A673 (cell line): ENCODE measurements at places on chromosomes 3 and 15. TPM values are rescaled to one million over a fixed set of nuclear protein-coding genes. Genes with fewer than 3 reads are reported as not detected.

DNA sequence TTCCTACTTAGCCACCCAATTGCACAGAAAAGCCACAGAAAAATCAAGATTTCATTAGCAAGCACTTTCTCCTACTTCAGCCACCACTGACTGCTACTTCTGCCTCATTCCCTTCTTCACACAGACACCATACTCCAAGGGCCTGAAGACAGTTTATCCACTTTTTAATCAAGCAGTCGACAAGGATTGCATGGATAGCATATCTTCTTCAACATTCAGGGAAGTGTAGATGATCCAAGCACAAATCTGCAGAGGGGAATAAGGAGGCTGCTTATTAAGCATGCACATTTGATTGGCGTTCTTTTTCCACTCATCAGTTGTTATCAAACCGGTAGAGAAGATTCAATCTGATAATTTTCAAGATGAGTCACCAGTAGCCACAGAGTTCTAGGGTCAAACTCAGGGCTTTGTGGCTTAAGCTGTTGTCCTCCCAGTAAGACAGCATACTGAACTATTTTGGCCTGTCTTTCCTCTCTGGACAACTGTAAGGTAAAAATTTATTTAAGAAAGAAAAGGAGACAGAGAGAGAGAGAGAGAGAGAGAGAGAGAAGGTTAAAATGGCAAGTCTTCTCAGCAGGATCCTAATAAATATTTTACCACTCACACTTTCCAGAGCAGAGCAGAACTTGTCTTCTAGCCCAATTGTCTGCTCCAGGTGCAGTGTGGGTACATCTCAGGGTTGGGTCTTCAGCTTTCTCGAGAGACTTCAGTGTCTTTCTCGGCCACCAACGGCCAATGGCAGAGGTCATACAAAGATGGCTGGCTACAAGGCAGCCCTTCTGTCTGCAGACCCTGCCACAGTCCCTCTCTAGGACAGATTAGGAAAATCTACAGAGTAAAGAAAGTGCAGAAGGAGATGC lies 80.6 kb upstream of the BHLHE40 start:
- no peak for DNase-seq

DNA sequence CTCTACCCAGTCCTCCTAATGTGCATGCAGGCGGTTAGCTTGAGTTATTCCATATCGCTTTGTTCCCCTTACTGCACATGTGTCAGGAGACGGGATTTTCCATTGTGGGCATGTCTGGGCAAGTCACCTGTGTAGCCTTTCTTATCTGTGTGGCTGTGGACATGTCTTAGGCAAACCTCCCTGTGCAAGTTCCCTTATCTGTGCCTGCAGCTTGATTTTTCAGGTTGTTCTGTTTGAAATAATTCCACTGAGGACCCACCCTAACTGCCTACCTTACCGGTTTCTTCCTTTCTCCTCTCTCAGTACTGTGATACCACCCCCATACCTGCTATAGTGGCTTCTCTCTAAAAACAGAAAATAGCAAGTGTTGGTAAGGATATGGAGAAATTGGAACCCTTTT lies 113.6 kb downstream of the NEO1 start:
- DNase-seq, result no peak

GRCh38 chr3:66998904-66999235 lies 763 bp downstream of the KBTBD8 start:
- DNase-seq, result peak; percentile 4

DNA sequence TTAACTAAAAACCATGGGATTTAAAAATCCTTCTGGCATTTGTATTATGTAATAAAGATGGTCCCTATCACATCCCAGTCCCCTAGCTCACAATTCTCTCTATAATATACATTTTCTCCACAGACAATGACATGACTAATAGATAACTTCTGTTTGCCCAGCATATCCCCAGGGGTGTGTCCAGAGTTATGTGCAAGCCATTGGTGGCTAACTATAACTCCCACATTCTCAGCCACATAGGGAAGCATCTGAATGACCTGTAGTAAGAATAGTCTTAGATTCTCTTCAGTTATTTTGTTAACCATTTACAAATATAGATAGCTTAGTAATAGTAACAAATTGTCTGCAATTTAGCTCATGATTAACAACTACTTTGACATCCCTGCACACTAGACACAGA lies 52.2 kb upstream of the RBSN start:
- DNase-seq, result no peak

- no peak for DNase-seq
These were observed 16.6 kb upstream of the OSBPL11 start for GRCh38 chr3:125611908-125612307.

- DNase-seq, result no peak
These were observed 61.9 kb downstream of the FRMD4B start for GRCh38 chr3:69323941-69324340.

- DNase-seq, result no peak
These were observed 54.1 kb upstream of the GSK3B start for GRCh38 chr3:120148187-120148949.

DNA sequence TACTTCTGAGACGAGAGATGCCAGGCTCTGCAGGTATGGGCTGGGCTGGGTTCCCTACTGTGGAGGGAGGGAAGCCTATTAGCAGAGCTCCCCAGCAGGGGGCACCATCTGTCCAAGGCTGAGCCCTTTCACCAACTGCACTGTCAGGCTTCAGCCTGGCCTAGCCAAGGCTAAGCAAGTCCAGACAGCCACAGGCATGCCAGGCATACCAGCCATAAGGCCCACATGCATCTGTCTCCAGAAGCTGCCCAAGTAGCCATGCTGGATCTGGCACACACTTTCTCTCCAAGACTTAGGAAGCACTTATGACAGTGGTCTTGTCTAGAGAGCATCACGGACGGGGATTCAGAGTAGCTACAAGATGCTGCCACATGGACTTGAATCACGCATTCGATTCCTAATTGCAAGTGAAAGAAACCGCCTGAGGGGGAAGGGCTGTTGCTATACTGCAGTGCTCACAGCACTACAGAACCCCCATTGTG lies 28.3 kb downstream of the RUVBL1 start:
- DNase-seq, result peak; percentile 59

DNA sequence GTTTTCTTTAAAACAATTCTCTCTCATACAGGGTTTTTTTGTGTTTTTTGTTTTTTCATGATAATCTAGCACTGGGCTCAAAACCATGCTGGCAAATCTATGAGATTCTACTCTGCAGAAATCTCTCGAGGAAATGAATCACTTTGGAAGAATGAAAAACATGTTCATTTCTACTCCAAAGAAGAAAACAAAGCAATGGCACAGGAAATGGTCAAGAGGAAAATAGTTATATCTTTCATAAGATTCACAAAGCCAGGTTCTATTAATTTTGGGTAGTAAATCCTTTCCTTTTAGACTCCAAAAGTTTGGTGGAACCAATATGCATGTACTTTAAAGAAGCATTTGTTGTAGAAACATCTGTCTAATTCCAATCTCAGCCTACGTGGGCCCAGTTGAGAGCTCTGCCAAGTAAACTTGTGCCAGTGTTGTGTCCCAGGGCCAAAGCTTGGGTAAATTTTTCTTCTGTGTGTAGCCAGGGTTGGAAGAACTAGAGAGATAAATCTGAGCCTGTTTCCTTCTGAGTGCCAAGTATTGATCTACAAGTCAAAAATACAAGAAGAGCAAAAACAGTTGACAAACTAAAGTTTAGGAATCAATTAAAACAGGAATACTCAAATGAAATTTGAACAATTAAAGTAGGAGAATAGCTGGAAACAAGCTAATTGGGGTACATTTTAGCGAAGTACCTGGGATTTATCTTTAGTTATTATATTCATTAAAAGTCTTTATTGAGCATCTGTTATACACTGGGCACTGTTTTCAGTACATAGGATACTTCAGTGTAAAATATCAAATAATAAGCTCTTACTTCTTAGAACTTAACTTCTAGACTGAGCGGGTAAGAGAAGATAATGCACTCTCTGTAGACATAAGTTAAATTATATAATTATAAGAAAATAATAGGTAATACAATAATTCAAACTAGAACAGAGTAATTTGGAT lies 657.5 kb upstream of the NECTIN3 start:
- peak; percentile 93 for DNase-seq

GRCh38 chr3:108017587-108017986 lies 73.2 kb downstream of the CD47 start:
- DNase-seq, result no peak

- DNase-seq, result no peak
These were observed 15.8 kb downstream of the EPHB1 start for GRCh38 chr3:134810850-134811249.

DNA sequence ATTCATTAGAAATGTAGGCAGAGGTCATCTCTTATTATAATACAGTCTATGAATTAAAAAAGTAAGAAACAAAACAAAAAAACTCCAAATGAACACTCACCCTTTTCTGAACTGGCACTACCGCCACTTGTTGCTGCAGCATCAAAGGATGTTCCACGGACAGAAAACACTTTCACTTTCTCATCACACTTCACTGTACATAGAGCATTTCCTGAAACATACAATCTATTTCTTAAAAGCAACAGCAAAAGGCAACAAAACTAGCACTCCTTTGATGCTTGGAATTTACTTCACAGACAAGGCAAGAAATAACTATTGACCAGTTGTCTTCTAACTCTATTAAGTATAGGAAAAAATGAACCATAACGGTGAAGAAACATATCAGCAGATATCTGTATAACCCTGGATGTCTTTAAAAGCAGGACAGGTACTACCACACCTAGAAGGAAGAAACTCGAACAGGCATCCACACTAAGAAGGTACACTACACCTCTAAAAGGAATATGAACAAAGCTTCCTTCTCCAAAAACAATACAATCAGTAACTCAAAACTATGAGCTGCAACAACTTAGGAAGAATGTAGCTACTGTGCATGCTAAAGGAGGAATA lies 24.9 kb downstream of the ETFA start:
- DNase-seq, result no peak

DNA sequence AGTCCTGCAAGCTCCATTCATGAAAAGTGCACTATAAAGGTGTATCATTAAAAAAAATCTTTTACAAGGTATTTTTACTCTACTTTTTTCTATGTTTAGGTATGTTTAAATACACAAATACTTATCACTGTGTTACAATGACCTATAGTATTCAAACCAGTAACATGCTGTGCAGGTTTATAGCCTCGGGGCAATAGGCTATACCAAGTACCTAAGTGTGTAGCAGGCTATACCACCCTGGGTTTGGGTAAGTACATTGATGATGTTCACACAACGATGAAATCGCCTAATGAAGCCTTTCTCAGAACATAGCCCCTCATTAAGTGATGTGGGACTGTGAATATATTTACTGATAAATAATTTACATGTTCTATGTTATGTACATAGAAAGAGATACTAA lies 104.6 kb downstream of the ATP1B3 start:
- no peak for DNase-seq

DNA sequence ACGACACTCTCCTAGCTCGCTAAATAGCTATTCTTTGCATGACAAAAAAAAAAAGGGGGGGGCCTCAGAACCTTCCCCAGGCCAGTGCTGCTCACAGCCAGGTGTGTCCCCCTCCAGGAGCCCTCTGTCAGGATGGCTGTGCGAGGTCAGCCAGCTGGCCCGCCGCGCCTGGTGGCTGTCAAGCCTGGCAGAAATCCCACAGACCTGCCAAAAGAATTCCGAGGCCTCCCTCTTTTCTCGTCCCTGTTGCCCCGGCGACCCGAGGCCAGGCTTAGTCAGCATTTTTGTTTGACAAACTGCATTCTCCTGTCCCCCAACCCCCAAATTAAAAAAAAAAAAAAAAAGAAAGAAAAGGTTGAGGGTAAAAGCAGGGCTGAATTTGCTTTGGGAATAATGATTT lies 61.9 kb downstream of the TM4SF4 start:
- DNase-seq, result no peak

- no peak for DNase-seq
These were observed 51.4 kb downstream of the SEMA6D start for GRCh38 chr15:47768735-47769134.

DNA sequence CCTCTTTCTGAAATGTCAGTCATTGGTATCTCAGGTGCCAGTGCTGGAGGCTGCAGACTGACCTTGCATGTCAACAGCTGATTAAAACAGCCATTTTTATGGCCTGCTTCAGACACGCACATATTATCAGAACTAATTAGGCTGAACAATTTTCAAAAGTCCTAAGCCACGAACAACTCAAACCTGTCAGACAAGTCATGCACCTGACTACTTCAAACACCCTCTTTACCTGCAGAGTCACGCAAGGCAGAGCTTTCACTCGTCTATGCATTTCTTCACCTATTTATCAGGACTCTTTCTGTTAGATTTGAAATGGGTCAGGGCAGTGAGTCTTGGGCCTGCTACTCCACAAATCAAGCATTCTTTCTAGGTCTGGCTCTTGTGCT lies 26.7 kb downstream of the CLK3 start:
- no peak for DNase-seq

DNA sequence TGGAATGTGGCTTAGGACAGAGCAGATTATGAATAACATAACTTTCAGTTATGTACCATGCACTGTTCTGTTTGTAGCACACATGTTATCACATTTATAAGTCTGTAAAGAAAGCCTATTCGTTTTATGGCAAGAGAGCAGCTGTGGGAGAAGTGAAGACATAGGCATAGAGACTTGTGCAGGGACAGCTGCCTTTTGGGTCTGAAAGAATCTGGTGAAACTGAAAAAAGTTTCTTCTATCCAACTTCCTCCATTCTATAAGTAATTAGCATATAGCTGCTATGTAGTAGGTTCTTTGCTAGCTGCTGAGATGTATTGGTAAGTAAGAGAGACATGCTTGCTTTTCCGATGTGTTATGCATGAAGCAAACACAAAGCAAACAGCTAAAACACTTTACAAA lies 1095.4 kb upstream of the CADM2 start:
- DNase-seq, result no peak

DNA sequence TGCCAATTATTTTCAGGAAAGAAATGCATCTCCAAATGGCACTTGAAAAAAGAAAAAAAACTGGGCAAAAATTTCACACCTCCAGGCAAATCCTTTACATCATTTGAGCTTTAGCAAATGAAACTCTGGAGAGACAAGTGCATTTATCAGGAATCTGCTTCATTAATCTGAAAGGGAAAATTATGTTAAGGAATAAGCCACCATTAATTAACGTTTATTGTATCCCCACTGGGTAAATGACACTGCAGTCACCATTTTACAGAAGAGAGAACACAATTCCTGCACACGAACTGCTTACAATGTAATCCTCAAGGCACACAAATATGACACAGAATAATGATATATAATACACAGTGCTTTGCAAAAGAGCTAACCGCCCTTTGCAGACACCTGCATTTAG lies 217.3 kb downstream of the OSBPL10 start:
- no peak for DNase-seq

- DNase-seq, result no peak
These were observed 88.3 kb upstream of the COL8A1 start for GRCh38 chr3:99549957-99550603.

- DNase-seq, result no peak
These were observed 27.5 kb downstream of the CRYGS start for GRCh38 chr3:186516646-186517045.

The SCN5A gene
- total RNA-seq, result 0.54 and 1.0 TPM in 2 replicates

The GOLGA8S gene
- 0.09 TPM in 1 of 2 replicates, not detected in the other for total RNA-seq

The CHDH gene
- total RNA-seq, result 0.24 TPM in 1 of 2 replicates, not detected in the other

The GTF2A2 gene
- total RNA-seq, result 209 and 230 TPM in 2 replicates

The APOD gene
- total RNA-seq, result 0.50 TPM in 1 of 2 replicates, not detected in the other

The NPAP1 gene
- total RNA-seq, result not detected in 2 replicates

The SERINC4 gene
- total RNA-seq, result 0.33 TPM in 1 of 2 replicates, not detected in the other

The ADCY5 gene
- total RNA-seq, result 0.21 and 0.22 TPM in 2 replicates
